ENCODE measurements at places on chromosomes 1 and 21.

GRCh38 chr21:27507695-27508094 is 540.8 kb upstream of the ADAMTS5 start:
- no peak for DNase-seq

GRCh38 chr1:157145076-157145475 is 6.9 kb upstream of the ETV3 start:
- DNase-seq, result no peak

- DNase-seq, result no peak
Observed at GRCh38 chr1:245126530-245126929, 28.3 kb upstream of the KIF26B start.

- no peak for DNase-seq
Observed at GRCh38 chr1:200885623-200886402, 8.9 kb upstream of the INAVA start.

GRCh38 chr1:151819976-151820623 is 11.5 kb downstream of the RORC start:
- DNase-seq, result no peak

GRCh38 chr1:170354690-170355089 is 177.3 kb upstream of the GORAB start:
- DNase-seq, result no peak

GRCh38 chr21:16504766-16505165 is 775.0 kb downstream of the USP25 start:
- no peak for DNase-seq

GRCh38 chr1:10726355-10726754 is 70.1 kb downstream of the CASZ1 start:
- DNase-seq, result no peak

GRCh38 chr1:43711049-43711448 is 3.7 kb downstream of the ST3GAL3 start:
- DNase-seq, result no peak

- DNase-seq, result no peak
Observed at GRCh38 chr1:115322631-115323030, 15.4 kb downstream of the NGF start.

DNA sequence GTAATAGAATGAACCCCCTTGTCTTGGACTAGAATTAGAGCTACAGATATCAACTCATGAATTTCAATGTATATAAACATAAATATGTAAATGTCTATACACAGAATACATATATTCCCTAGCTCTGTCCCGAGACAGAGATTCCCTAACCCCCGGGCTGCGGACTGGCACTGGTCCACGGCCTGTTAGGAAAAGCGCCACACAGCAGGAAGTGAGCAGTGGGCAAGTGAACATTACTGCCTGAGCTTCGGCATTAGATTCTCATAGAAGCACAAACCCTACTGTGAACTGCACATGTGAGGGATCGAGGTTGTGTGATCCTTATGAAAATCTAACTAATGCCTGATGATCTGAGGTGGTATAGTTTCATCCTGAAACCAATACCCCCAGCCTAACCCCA is 51.2 kb downstream of the PIK3R3 start:
- DNase-seq, result no peak

DNA sequence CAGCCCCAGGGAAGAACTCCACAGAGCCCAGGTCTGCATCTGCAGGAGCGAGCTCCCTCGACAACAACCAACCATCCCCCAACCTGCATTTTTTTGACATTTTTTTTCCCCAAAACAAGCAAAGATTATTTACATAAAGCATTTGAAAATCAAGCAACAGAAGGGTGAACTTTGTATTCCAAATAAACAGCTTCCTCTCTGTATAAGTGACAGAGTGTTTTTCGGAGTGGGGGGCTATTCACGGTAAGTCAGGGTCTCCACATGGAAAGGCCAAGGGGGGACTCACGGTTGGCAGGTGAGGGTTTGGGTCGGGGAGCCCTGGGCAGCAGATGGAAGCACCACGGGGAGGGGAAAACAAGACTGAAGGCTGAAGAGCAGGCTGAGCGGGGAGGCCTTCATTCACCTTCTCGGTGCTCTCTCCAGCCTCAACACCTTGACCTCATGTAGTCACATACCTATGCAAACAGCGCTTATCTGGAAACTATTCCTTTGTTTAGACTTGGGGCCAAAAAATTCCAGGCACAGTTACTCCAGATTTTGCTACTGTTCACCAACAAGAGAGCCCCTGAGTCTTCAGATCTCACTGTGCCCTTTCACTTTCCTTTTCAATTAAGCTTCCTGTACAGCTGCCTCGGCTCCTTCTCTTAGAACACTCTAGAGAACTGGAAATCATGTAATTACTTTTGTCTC is 27.6 kb downstream of the C2CD2 start:
- peak; percentile 74 for DNase-seq

DNA sequence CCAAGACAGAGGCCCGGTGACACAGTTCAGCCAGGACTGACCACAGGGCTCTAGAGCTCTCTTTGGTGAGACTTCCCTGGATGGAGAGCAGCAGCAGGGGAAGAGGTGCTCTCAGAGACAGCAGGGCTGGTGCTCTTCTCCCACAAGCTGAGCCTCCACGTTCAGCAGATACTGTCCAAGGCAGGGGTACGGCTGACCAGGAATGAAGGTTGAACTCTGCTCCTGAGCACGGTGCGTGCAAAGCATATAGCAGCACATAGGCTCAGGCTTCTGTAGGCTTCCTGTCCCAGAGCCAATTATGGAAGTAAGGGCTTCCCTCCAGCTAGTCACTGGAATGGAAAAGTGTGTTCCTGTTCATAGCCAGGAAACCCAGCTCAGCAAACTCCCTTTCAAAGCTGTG is 23.9 kb downstream of the DMBX1 start:
- DNase-seq, result no peak

DNA sequence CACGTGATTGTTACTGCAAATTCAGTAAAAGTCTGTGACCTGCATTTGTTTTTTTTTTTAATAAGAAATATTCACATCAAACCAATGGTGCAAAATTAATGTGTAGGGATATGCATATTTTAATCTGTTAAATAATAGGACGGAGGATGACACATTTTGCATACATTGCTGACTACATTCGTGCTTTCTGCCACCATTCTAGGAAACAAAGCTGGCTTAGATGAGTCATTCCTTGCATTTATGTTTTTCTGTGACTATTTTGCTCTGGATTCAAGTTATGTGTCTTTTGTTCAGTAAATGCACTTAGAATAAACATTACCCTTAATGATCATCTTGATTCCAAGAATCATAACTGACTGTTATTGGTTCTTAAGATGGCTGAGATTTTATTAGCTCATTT is 23.9 kb upstream of the CYYR1 start:
- DNase-seq, result no peak

DNA sequence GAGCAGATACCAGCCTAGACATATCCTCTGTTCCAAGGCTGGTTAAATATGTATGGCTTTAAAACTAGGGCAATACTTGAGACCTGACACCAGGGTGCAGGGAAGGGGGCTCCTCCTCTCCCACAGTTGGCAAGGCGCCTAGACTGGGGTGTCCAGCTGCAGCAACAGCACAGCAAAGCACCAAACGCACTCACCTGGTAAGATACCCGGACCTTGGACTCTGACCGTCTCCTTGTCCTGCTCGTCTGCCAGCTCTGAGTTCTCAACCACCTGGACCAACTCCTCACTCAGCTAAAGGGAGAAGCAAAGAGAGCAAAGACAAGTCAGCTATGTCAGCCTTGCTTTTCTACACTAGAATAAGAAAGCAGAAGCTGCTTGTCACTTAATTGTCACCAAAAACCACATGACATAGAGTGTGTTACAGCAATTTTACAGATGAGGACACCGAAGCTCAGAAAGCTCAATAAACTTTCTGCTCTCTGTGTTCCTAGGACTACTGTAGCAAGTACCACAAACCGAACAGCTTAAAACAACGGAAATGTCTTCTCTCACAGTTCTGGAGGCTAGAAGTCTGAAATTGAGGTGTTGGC is 4.4 kb downstream of the PACC1 start:
- DNase-seq, result no peak

DNA sequence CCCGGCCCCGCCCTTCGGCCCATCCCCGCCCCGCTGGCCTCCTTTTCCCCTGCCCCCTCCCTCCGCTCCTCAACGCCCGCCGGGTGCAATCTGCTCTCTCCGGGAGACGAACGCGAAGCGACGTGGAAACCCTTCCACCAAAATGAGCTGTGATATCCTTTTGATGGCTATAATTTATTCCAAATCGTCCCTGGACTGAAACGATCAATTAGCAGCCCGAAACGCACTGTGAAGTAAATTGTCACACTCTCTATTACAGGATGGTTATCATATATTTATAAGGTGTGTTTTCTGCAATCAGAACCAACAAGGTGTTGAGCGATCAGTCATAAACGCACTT is 134.6 kb upstream of the BARHL2 start:
- DNase-seq, result no peak

DNA sequence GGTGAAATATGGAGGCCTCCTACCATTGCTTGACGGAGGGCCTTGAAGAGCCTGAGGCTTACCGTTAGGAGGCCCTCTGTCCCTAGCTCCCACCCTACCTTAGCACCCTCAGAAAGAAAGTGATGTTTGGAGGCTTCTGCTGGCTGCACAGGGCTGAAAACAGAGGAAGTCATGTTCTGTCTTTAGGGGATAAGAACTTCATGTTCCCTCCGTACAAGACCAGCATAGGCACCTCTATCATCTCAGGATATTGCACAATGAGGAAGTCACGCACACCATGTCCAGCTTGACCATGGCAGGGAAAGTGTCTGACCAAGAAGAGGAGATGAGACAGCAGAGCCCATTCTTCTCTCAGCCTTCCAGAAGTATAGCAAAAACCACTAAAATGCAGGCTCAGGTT is 13.8 kb downstream of the ADORA3 start:
- DNase-seq, result no peak

DNA sequence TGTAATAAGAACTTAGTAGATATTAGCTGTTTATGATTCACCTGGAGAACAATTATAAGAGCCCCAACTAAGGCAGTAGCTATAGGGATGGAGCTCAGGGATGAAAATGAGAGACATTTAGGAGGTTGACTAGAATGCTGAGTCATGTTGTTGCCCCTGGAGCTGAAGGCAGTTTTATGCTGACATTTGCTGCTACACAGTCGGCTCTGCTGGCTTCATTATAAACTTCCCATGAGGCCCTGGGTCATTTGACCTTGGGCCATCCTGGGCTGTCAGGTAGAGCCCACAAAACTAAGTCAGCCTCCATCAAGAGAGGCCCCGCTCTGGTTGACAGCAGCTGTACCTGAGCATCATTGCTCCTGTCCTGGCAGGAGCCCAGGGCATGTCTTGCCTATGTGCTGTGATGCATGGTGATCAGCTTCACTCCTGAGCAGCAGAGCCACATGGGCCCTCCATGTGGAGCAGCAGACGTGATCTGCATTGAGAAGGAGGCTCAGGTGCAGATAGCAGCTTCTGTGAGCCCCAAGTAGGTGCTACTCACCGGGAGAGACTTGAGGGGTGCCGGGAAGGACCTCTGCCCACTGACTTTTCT is 112.4 kb downstream of the TBX19 start:
- no peak for DNase-seq

DNA sequence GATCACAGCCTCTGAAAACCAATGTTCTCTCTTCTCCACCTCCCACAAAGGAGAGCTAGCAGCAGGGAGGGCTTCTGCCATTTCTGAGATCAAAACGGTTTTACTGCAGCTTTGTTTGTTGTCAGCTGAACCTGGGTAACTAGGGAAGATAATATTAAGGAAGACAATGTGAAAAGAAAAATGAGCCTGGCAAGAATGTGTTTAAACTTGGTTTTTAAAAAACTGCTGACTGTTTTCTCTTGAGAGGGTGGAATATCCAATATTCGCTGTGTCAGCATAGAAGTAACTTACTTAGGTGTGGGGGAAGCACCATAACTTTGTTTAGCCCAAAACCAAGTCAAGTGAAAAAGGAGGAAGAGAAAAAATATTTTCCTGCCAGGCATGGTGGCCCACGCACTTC is 35.8 kb upstream of the TDRD10 start:
- no peak for DNase-seq

GRCh38 chr1:184684285-184685074 is 70.2 kb downstream of the EDEM3 start:
- DNase-seq, result no peak

GRCh38 chr1:20709868-20710267 is 7.9 kb downstream of the KIF17 start:
- DNase-seq, result no peak

- DNase-seq, result no peak
Observed at GRCh38 chr1:63319046-63320021, 3.0 kb upstream of the FOXD3 start.
